Panc1 (cell line): ENCODE measurements at places on chromosomes 4 and X.

DNA sequence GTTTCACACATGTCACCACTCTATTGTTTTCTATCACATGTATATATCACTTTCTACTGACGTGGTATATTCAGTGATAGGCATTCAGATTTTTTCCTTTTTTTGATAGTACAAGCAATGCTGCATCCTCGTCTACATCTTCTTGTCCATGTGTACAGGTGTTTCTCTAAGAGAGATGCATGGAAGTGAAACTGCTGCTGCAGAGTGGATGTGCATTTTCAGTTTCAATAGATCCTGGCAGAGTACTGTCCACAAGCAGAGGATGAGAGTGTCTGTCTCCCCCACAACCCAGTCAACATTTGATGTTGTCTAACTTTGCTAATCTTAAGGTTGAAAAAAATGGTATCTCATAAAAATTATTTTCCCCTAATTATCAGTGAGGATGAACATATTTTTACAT lies 194.0 kb upstream of the CASK start:
- DNase-seq, result no peak

- DNase-seq, result no peak
Measured at GRCh38 chr4:40843696-40844095, 93.9 kb downstream of the NSUN7 start.

- no peak for DNase-seq
Measured at GRCh38 chr4:41334182-41334581, 77.5 kb downstream of the UCHL1 start.

DNA sequence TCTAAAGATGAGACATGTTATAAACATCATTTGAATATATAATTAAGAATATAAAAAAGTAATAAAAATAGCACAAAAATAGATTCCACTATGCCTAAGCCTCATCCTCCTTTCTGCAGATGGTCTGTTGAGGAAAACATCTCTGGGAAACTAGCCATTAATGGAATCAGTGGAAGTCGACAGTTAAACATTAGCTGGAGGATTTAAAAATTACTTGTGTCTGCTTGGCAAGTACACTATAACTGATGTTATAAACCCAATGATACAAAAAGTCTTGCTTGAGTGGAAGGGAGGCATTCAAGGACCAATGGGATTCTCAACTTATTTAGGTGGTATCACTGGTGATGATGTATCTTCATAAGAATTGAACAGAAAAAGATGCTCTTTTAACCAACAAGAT lies 1598.3 kb downstream of the PCDH18 start:
- no peak for DNase-seq

DNA sequence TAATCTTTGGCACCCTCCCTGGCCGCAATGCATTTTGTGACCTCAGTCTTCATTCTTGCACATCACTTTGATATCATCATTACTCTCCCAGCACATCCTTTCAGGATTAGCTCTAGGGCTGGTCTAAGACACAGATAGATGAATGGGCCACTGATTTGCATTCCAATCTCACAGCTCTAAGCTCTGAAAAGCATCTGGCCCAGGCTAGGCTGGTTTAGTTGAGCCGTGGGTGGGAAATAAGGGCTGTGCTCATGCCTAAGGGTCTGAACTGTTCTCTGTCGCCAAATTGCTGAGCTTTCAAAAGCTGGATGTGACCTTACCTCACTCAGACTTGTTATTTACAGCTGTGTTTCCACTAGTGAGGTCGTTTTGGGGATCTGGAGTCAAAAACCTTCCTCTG lies 30.0 kb upstream of the SLC9A7 start:
- DNase-seq, result no peak

- DNase-seq, result no peak
Measured at GRCh38 chrX:6456196-6456595, 78.7 kb downstream of the VCX3A start.

- DNase-seq, result no peak
Measured at GRCh38 chrX:97358941-97359340, 475.2 kb downstream of the RPA4 start.

- DNase-seq, result no peak
Measured at GRCh38 chr4:185283723-185284122, 74.3 kb downstream of the SNX25 start.

GRCh38 chr4:163901319-163901718 lies 406.8 kb downstream of the TMA16 start:
- DNase-seq, result no peak

GRCh38 chr4:10380735-10381134 lies 76.5 kb downstream of the ZNF518B start:
- DNase-seq, result no peak

DNA sequence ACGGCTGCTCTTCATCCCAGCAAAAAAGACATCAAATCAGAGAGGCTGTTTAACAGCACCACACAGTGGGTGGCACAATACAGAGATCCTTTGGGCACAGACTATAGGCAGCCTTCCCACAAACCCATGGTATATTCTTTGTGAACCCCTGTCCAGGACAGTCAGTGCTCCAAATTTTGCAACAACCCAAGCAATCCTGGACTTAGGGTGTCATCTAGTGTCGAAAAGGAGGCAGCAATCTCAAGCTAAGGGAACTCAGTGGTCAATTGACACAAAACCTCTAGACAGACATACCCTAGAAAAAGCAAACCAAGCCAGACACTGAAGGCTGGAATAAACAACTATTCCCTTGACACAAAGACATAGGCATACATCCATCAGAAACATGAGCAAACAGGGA lies 137.4 kb downstream of the BMP15 start:
- no peak for DNase-seq

DNA sequence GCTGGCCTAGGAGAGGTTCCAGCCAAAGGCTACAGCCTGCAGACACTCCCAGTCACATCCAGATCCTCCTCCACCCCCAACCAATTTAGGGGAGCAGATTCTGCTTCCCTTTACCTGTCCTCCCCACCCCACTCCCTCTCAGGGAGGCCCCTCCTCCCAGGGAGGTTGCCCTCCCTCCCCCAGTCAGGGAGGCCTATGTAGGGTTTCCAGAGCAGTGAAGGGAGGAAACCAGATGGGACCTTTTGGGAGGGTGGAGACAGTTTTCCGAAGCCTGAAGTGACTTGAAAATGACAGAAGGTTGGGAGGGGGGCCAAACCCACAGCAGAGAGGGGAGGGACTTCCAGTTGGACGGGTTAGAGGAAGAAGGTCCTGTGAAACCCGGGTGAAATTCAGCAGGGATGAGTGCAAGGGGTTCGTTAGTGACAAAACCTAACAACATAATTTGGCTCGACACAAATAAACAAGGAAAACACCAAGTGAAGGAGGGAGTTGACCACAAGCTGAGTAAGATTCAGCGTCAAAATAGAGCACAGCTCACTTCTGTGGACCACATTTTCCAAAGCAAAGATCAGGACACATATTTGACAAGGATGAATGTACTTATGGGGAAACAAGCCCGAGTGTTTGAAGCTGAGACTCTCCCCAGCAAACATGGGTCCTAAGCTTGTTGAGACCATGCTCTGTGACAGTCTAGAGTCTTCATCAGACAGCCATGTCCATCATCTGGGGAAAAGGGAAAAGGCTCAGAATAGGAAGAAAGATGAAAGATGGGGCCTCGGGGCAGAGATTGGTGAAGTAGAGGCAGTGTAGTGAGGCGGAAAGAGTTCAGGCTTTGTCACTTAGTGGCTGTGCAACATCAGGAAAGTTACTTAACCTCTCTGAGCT lies 46.4 kb downstream of the PRPS1 start:
- no peak for DNase-seq

DNA sequence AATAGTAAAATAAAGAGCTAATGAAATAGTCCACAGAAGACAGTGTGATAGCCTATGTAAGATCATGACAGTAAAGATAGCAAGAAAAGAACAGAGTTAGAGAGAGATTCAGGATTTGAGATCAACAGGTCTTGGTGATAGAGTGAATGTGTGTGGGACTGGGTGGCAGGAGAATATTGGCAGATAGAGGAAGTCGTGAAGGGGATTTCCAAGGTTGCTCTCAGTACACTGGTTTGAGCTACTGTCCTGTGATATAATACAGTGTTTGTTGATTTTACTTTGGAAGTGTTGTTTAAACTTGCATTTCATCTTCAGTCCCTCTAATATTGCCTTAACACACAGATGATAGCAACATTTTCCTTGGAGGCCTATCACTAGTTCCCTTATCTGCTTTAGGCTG lies 44.1 kb downstream of the DTHD1 start:
- no peak for DNase-seq

DNA sequence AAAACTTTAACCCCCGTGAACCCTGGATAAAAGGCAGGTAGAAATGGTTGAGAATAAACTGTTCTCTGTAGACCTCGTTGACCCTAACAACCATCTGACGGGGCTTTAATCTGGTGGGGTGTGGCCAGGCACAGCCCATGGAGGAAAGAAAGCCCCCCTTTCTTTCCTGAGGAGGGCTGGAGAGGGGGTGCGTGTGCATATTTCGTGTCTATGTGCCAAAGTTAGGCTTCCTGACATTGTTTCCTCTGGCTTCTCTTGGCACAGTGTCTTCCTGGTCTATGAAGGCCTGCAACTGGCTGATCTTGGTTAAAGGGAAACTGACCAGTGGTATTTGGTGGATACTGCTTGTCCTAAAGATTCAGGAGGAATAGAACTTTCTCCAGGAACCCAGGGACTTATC lies 97.1 kb downstream of the MGST2 start:
- DNase-seq, result no peak

DNA sequence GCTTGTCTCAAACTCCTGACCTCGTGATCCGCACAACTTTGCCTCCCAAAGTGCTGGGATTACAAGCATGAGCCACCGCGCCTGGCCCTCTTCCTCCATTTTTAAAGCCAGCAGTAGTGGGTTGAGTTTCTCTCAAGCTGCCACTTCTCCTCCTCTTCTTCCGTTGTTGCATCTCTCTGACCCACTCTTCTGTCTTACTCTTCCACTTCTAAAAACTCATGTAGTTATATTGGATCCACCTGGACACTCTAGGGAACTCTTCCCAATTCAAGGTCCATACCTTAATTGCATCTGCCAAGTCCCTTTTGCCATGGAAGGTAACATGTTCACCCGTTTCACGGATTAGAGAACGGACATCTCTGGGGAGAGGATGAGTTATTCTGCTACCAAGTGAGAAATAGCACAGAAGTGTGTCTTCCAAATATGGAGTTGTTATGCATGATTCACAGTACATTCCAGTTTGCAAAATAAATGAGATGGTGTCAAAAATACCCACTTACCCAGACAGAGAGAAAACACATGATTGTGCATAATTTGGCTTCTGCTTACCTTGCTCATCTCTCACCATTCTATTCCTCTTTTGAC lies 51.8 kb downstream of the GBA3 start:
- DNase-seq, result no peak

DNA sequence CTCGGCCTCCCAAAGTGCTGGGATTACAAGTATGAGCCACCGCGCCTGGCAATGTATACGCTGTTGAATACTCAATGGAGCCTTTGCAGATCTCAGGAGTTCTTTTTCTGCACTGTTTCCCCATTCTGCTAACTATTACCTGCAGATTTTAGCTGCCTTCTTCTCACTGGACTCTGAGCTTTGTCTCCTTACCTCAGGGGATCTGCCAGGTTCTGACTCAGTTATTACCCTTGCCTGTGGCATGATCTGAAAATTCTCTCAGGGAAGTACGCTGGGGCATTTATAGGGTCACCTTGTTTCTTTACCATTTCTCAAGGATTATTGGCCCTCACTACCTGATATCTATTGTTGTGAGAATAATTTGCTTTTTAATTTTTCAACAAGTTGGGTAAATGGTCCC lies 56.6 kb upstream of the MAGED1 start:
- no peak for DNase-seq

- no peak for DNase-seq
Measured at GRCh38 chr4:141302924-141303323, 82.2 kb downstream of the ZNF330 start.

- DNase-seq, result no peak
Measured at GRCh38 chr4:153748378-153748777, 11.4 kb downstream of the RNF175 start.
